ENCODE measurements at places on chromosomes 2 and 18. TPM values are rescaled to one million over a fixed set of nuclear protein-coding genes. Genes with fewer than 3 reads are reported as not detected.
A peak's percentile ranks its signal among the peaks of the same experiment; 100 is the strongest.

GPR155 gene
- 11.3 TPM for total RNA-seq

FIGLA gene
- not detected for total RNA-seq

CFAP221 gene
- not detected for total RNA-seq

SLC5A7 gene
- not detected for total RNA-seq

SEPTIN10 gene
- 5.8 TPM for total RNA-seq

NCKAP1 gene
- 11.7 TPM for total RNA-seq

CAPN14 gene
- 0.64 TPM for total RNA-seq

OST4 gene
- 305 TPM for total RNA-seq

ST6GAL2 gene
- total RNA-seq: not detected

ZNF804A gene
- not detected for total RNA-seq

DNA sequence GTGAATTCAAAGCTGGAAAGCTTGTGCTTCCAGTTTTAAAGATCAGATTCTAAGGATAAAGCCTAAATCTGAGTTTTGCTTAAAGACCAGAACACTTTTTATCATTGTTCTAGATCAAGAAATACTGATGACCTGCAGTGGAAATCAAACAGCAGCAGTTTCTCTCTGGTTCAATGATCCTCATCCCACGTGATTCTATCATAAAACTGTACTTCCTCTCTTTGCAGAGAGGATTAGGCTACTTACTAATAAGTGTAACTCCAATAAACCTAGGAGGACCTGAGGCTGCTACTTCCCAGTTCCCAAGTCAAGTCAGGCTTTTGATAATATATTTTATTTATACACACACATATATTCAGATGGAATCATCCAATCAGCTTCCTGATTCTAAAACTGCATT lies 81.9 kb downstream of the TCF4 start:
- H3K36me3 ChIP-seq: no peaks in the 10 kb centered on the region
- DNase-seq: no peak
- no peak overlapping the region for H3K4me3 ChIP-seq
- H3K4me1 ChIP-seq: peaks cover 13% of the 10 kb centered on the region

GRCh38 chr2:100182494-100183361 lies 40.3 kb upstream of the AFF3 start:
- H3K27ac ChIP-seq: no peak overlapping the region
- H3K4me1 ChIP-seq: no peaks in the 10 kb centered on the region
- no peaks in the 10 kb centered on the region for H3K36me3 ChIP-seq
- no peak overlapping the region for H3K4me3 ChIP-seq
- DNase-seq: no peak
- H3K27me3 ChIP-seq: peaks cover 1% of the 10 kb centered on the region

- H3K4me3 ChIP-seq: no peak overlapping the region
- DNase-seq: no peak
- peaks cover 3% of the 10 kb centered on the region for H3K27me3 ChIP-seq
- H3K27ac ChIP-seq: no peak overlapping the region
- no peaks in the 10 kb centered on the region for H3K36me3 ChIP-seq
- H3K4me1 ChIP-seq: no peaks in the 10 kb centered on the region
Observed at GRCh38 chr2:16429431-16430145, 236.0 kb downstream of the CYRIA start.

- no peaks in the 10 kb centered on the region for H3K4me1 ChIP-seq
- H3K27me3 ChIP-seq: peaks cover 9% of the 10 kb centered on the region
- no peak overlapping the region for H3K4me3 ChIP-seq
- no peaks in the 10 kb centered on the region for H3K36me3 ChIP-seq
- no peak for DNase-seq
Observed at GRCh38 chr2:88809216-88809615, 117.7 kb downstream of the RPIA start.

- DNase-seq: no peak
- H3K4me1 ChIP-seq: no peaks in the 10 kb centered on the region
- H3K27me3 ChIP-seq: no peaks in the 10 kb centered on the region
- no peaks in the 10 kb centered on the region for H3K36me3 ChIP-seq
- no peak overlapping the region for H3K27ac ChIP-seq
Observed at GRCh38 chr2:146867477-146867986, 977.3 kb upstream of the ACVR2A start.

GRCh38 chr2:167686691-167687090 lies 560.7 kb downstream of the STK39 start:
- H3K4me3 ChIP-seq: no peak overlapping the region
- H3K4me1 ChIP-seq: no peaks in the 10 kb centered on the region
- no peaks in the 10 kb centered on the region for H3K36me3 ChIP-seq
- DNase-seq: no peak
- H3K27me3 ChIP-seq: peaks cover 6% of the 10 kb centered on the region

DNA sequence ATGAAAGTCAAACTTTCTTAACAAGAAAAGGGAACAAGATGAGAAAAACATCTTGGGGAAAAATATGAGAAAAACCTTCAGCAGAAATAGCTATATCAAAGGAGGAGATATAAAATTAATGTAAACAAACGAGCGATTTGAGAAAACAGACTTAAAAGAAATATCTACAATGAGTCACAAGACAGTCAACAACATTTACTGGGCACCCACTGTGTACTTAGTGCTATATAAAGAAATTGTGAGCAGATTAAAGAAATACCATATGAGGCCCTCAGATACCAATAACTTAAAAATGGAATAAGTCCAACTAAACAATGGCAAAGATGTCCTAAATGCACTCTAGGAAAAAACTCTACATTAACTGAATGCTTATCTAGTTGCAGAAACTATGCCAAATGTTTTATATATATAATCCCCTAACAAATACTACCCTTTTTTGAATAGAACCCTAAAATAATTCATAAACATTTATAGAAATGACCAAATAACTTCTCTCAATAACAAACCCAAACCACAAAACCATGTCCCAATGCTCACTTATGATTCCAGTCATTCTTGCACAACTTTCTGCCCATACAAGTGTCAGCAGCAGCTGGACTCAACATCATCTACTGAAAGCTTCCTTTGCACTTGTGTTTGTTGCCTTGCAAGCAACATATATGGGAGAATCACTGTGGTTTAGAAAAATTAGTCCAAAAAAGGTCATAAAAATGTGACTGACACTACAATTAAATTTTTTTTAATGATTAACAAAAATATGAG lies 83.5 kb downstream of the COBLL1 start:
- H3K27me3 ChIP-seq: no peaks in the 10 kb centered on the region
- no peak for DNase-seq
- H3K36me3 ChIP-seq: no peaks in the 10 kb centered on the region
- H3K4me1 ChIP-seq: peaks cover 13% of the 10 kb centered on the region
- no peak overlapping the region for H3K27ac ChIP-seq
- H3K4me3 ChIP-seq: no peak overlapping the region

- H3K4me1 ChIP-seq: no peaks in the 10 kb centered on the region
- no peaks in the 10 kb centered on the region for H3K27me3 ChIP-seq
- H3K27ac ChIP-seq: no peak overlapping the region
- peaks cover 15% of the 10 kb centered on the region for H3K36me3 ChIP-seq
- H3K4me3 ChIP-seq: no peak overlapping the region
- peak; percentile 67 for DNase-seq
Observed at GRCh38 chr2:95231723-95232122, 24.4 kb downstream of the ZNF892 start.

DNA sequence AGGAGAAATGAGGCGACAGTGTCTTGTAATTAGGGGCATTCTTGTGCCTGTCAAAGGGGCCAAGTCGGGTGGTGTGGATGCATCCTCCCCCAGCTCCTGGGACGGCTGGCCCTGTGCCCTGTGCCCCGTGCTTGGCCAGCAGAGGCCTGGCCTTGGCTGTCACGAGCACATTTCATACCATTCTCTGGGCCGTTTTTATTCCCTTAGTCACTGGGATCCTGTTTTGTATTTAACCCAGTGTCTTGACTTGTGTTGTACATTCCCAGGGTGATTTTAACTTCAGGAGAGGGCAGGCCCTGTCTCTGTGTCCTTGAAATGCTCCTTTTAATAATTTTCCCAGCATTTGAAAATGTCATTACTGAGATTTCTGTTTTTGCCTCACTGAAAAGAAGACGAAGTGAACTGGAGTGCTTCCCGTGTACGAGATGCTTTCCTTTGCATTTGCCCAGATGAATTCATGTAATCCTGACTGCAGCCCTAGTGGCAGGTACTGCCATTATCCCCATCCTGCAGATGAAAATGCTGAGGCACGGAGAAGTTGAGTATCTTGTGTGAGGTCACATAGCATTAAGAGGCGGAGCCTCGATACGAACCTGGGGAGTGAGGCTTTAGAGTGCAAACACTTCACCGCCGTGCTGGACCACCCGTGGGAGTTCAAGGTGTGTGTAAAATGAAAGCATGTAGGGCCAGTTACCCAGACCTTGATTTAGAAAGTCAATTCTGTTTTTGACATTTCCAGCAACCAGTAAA lies 57.0 kb downstream of the SH3RF3 start:
- H3K27me3 ChIP-seq: no peaks in the 10 kb centered on the region
- peaks cover 3% of the 10 kb centered on the region for H3K36me3 ChIP-seq
- DNase-seq: no peak

DNA sequence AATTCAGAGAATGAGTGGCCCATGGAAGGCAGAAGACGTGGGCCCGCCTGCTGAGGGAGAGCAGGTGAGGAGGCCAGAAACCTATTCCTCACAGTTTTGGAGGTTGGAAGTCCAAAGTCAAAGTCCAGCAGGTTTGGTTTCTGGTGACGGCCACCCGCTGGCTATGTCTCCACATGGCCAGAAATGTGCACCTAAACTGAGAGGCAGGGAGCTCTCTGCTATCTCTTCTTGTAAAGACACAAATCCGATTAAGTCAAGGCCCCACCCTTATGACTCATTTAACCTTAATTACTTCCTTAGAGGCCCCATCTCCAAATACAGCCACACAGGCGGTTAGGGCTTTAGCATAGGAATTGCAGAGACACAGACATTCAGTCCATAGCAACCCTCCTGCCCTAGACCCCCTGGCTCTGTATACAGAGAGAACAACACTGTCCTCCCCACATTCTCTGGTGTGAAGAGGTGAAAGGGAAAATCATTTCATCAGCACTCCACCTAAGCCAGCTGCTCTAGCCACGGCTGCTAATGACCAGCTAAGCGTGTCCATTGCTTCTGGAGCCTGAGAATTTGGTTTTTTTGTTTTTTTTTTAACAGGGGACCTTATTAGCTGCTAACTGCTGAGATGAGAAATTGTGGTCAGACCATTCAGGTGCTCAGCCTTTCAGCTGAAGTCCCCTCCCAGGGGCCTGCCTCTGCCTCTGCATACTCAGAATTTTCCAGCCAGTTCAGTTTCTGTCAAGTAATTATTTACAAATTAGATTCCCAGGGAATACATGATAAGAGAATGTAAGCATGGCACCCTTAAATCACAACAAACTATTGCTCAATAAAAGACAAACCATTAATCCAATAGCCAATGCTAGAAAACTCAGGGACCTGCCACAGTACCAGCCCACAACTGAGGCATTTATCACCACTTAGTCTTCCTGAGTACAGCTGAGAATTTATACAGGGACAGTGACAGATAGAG lies 368.7 kb upstream of the ID2 start:
- H3K27me3 ChIP-seq: peaks cover 5% of the 10 kb centered on the region
- no peak for DNase-seq
- H3K4me3 ChIP-seq: no peak overlapping the region
- H3K27ac ChIP-seq: no peak overlapping the region

GRCh38 chr2:198706476-198707082 lies 751.2 kb downstream of the SATB2 start:
- H3K4me1 ChIP-seq: no peaks in the 10 kb centered on the region
- H3K36me3 ChIP-seq: no peaks in the 10 kb centered on the region
- no peak for DNase-seq
- no peak overlapping the region for H3K4me3 ChIP-seq

DNA sequence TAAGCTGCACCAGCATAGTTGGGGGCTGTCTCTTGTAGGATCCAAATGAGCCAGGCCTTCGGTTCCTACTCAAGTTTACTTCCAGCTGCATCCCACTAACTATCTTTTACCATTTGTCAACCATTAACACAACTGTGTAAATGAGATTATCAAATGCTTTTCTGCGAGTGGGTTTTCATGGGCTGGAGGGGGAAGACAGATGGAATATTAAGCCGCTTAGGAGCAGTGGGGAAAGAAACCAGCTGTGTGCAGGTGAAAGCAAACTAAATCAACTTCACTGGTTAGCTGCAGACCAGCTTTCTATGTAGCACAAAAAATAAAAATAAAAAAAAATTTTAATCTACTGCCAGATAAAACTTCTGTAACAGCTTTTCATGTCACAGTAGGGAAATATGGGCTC lies 307.3 kb upstream of the FBXO11 start:
- H3K27me3 ChIP-seq: no peaks in the 10 kb centered on the region
- H3K4me1 ChIP-seq: peaks cover 5% of the 10 kb centered on the region
- no peak overlapping the region for H3K4me3 ChIP-seq

- no peak for DNase-seq
- H3K36me3 ChIP-seq: no peaks in the 10 kb centered on the region
- H3K4me1 ChIP-seq: no peaks in the 10 kb centered on the region
- H3K27me3 ChIP-seq: no peaks in the 10 kb centered on the region
Observed at GRCh38 chr18:42719221-42719620, 396.3 kb downstream of the RIT2 start.

- peaks cover 8% of the 10 kb centered on the region for H3K36me3 ChIP-seq
- H3K4me3 ChIP-seq: no peak overlapping the region
- H3K4me1 ChIP-seq: peaks cover 56% of the 10 kb centered on the region
- no peak for DNase-seq
- H3K27ac ChIP-seq: no peak overlapping the region
Observed at GRCh38 chr2:101802329-101802728, 104.8 kb downstream of the MAP4K4 start.

GRCh38 chr2:46855805-46856204 lies 59.8 kb downstream of the MCFD2 start:
- H3K27me3 ChIP-seq: no peaks in the 10 kb centered on the region
- no peak overlapping the region for H3K4me3 ChIP-seq
- no peak overlapping the region for H3K27ac ChIP-seq
- H3K36me3 ChIP-seq: no peaks in the 10 kb centered on the region

- peaks cover 3% of the 10 kb centered on the region for H3K27me3 ChIP-seq
- no peak for DNase-seq
- no peaks in the 10 kb centered on the region for H3K36me3 ChIP-seq
- H3K4me3 ChIP-seq: no peak overlapping the region
Observed at GRCh38 chr2:130286983-130287655, 55.6 kb upstream of the IMP4 start.

- no peak for DNase-seq
- peaks cover 5% of the 10 kb centered on the region for H3K4me1 ChIP-seq
- no peak overlapping the region for H3K27ac ChIP-seq
- H3K4me3 ChIP-seq: no peak overlapping the region
Observed at GRCh38 chr18:22560275-22560610, 142.5 kb upstream of the CTAGE1 start.

DNA sequence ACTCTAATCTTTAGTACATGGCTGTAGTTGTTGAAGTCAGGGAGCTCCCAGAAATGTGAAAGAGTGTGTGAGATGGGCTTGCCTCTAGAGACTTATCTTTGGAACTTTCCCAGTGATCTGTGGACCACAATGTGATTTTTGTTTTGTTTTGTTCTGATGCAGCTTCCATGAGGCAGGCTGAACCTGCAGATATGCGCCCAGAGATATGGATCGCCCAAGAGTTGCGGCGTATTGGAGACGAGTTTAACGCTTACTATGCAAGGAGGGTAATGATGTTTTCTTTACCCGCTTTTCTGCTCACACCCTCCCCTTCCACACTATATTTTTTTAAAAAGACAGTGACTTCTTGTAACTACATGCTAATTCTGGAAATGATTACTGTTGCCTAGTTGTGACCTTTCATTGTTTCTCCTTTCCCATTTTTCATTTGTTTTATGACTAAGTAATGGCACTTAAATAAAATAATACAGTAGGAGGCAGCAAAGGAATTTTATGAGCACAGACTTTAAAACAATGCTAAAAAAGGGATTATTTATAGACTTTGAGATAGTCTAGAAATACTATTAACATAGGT lies 29.3 kb downstream of the BCL2L11 start:
- H3K36me3 ChIP-seq: peaks cover 61% of the 10 kb centered on the region
- H3K27me3 ChIP-seq: no peaks in the 10 kb centered on the region
- no peak for DNase-seq
- H3K4me1 ChIP-seq: peaks cover 28% of the 10 kb centered on the region
- H3K4me3 ChIP-seq: no peak overlapping the region

Measured in activated CD4-positive, alpha-beta T cell treated with anti-CD3 and anti-CD28 coated beads for 36 hours (primary cell).